NCI-H460 (cell line): ENCODE measurements at places on chromosomes 16 and 17. TPM values are rescaled to one million over a fixed set of nuclear protein-coding genes. Genes with fewer than 3 reads are reported as not detected.

The ITGAL gene
- not detected in 2 replicates for total RNA-seq

The TNFAIP1 gene
- 31.0 and 31.2 TPM in 2 replicates for total RNA-seq

The KRTAP1-1 gene
- total RNA-seq, result not detected in 2 replicates

The TBC1D3B gene
- total RNA-seq, result 0.58 and 0.97 TPM in 2 replicates

The NOMO2 gene
- 171 and 184 TPM in 2 replicates for total RNA-seq

The CETP gene
- total RNA-seq, result 0.07 TPM in 1 of 2 replicates, not detected in the other

The KIFC3 gene
- 300 and 301 TPM in 2 replicates for total RNA-seq

The CTRB2 gene
- total RNA-seq, result not detected in 2 replicates

The NACA2 gene
- not detected in 2 replicates for total RNA-seq

The CHST4 gene
- total RNA-seq, result not detected in 2 replicates

The MYH2 gene
- not detected in 2 replicates for total RNA-seq

The OR1D5 gene
- total RNA-seq, result not detected in 2 replicates

The TLCD2 gene
- total RNA-seq, result 0.98 and 1.6 TPM in 2 replicates

The TLK2 gene
- 41.3 and 46.7 TPM in 2 replicates for total RNA-seq

The TEKT3 gene
- total RNA-seq, result not detected in 2 replicates

The ZFPM1 gene
- total RNA-seq, result 0.67 and 0.95 TPM in 2 replicates

The C17orf50 gene
- total RNA-seq, result not detected in 2 replicates

The USP32 gene
- total RNA-seq, result 30.6 and 34.9 TPM in 2 replicates

The CNGB1 gene
- not detected in 2 replicates for total RNA-seq

The KRT9 gene
- total RNA-seq, result not detected in 2 replicates

The COPS3 gene
- total RNA-seq, result 88.0 and 89.3 TPM in 2 replicates

The ELMO3 gene
- 1.1 and 1.5 TPM in 2 replicates for total RNA-seq

The DYNC1LI2 gene
- 104 and 132 TPM in 2 replicates for total RNA-seq

The CRHR1 gene
- total RNA-seq, result not detected in 2 replicates

The CSH2 gene
- total RNA-seq, result not detected in 2 replicates

The SPECC1 gene
- 17.7 and 19.0 TPM in 2 replicates for total RNA-seq

The GP1BA gene
- total RNA-seq, result not detected in 2 replicates

The C17orf107 gene
- total RNA-seq, result 0.59 and 0.63 TPM in 2 replicates

The ERN2 gene
- not detected in 2 replicates for total RNA-seq

The ASPA gene
- not detected in 2 replicates for total RNA-seq

The SDR42E2 gene
- total RNA-seq, result not detected in 2 replicates

The CACNG3 gene
- total RNA-seq, result not detected in 2 replicates

The GRIN2C gene
- total RNA-seq, result not detected in 2 replicates

The CACNG1 gene
- total RNA-seq, result not detected in 2 replicates

The TBC1D3G gene
- not detected in 2 replicates for total RNA-seq

The NPIPB9 gene
- total RNA-seq, result 3.7 and 4.6 TPM in 2 replicates

The RGS9 gene
- 5.0 and 5.8 TPM in 2 replicates for total RNA-seq

The TP53TG3F gene
- not detected in 2 replicates for total RNA-seq

The OTOP3 gene
- total RNA-seq, result not detected in 2 replicates

The KRT31 gene
- total RNA-seq, result not detected in 2 replicates

The KRT37 gene
- not detected in 2 replicates for total RNA-seq

The KRT12 gene
- total RNA-seq, result not detected in 2 replicates

The UNC13D gene
- total RNA-seq, result 0.57 and 0.66 TPM in 2 replicates

The MYCBPAP gene
- total RNA-seq, result 0.89 and 1.0 TPM in 2 replicates

The LLGL2 gene
- total RNA-seq, result 8.8 and 9.2 TPM in 2 replicates

The GAS2L2 gene
- not detected in 2 replicates for total RNA-seq

The PPL gene
- 2.5 and 3.5 TPM in 2 replicates for total RNA-seq

The CCL13 gene
- total RNA-seq, result not detected in 2 replicates

The GLTPD2 gene
- not detected in 2 replicates for total RNA-seq

The CLEC16A gene
- total RNA-seq, result 9.9 and 10.8 TPM in 2 replicates

The CPHXL gene
- total RNA-seq, result not detected in 2 replicates

The HBA1 gene
- 2.2 TPM in 1 of 2 replicates, not detected in the other for total RNA-seq

The NKD1 gene
- total RNA-seq, result 0.05 and 0.12 TPM in 2 replicates

The CCL5 gene
- not detected in 2 replicates for total RNA-seq

The MIEF2 gene
- total RNA-seq, result 5.2 and 5.3 TPM in 2 replicates

The PDILT gene
- not detected in 2 replicates for total RNA-seq

The HIGD1B gene
- total RNA-seq, result not detected in 2 replicates
